ENCODE measurements at places on chromosomes 16 and 17.

DNA sequence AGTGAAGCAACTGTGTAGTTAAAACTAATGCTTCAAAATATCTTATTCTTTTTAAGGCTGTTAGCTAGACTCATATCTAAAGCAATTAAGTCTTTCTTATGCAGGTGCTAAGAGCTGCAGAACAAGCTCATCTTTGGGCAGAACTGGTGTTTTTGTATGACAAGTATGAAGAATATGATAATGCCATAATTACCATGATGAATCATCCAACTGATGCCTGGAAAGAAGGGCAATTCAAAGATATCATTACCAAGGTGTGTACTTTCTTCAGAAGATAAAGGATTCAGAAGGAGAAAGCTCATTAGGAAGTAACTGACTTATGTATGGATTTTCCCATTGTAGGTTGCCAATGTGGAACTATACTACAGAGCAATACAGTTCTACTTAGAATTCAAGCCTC is 23.9 kb downstream of the PTRH2 start:
- no peak for DNase-seq

- DNase-seq, result no peak
These were observed 10.3 kb downstream of the EPN2 start for GRCh38 chr17:19247473-19247872.

DNA sequence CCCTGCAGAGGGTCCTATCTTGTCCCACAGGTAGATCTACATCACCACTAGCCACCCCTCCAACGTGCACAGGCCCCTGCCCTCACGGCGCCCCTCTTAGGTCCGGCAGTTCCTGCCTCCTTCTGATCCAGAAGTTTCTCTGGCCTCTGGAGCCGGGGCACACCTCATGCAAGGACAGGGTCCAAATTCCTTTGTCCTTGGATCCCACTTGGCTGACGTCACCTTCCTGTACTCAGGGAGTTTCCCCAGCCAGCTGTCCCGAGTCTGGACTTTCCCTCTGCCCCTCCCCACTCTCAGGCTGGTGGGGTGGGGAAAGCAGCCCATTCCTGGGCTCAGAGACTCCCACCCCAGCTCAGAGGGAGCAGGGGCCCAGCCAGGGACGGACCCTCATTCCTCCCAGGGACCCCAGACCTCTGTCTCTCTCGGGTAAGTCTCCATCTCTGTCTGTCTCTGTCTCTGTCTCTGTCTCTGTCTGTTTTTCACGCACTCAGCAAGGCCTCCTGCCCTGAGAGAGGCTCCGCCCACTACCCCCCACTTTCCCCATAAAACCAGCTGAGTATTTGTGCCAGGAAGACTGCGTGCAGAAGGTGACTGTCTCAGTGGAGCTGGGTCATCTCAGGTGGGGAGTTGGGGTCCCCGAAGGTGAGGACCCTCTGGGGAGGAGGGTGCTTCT is at the start of gene IL32:
Gene IL32 (plus strand): TSS at position 572 of the 673 bp plus-strand sequence. CDS start 172 bp downstream, outside the sequence.
- DNase-seq, result peak; percentile 11

DNA sequence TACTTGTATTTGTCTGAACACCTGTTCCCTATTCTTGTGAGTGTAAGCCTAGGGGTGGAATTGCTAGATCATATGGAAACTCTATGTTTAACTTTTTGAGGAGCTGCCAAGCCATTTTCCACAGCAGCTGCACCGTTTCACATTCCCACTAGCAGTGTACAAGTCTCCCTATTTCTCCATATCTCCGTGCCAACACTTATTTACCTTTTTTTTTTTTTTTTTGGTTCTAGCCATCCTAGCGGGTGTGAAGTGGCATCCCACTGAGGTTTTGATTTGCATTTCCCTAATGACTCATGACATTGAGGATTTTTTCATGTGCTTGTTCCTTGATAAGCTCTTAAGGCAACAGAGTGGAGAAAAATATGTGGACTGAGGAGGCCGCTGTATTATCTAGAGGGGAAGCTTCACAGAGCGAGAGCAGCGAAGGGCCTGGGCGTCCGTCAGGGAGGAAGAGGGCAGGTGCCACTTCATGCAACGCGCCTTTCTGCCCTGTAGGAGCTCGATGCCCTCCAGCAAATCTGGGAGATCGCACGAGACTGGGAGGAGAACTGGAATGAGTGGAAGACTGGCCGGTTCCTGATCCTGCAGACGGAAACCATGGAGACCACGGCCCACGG is 50.0 kb downstream of the DNAH2 start:
- no peak for DNase-seq

- DNase-seq, result no peak
These were observed 25.8 kb downstream of the YPEL2 start for GRCh38 chr17:59357219-59357697.

DNA sequence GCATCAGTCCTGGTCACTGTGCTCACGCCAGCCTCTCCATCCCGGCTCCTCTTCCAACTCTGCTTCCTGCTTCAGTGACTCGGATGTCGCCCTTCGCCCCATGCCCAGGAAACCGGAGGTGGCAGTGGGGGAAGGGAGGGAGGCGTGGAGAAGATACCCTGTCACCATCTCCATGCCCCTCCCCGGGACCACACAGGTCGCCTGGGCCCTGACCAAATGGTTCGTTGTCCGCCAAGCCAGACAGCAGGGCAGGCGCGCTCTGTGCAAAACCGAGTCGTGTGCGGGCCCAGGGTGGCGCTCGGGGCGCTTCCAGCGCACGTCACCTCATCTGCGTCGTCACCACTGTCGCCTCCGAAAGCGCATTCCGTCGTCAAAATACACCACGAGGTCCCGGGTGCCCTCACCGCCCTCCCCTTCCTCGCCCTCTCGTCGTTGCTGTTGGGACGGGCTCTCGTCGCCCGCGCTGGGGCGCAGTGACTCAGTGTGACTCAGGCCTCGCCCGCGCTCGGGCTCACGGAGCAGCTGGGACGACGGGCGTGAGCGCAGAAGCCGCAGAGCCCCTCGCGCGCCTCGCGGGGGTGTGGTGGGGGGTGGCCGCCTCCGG is 39.2 kb downstream of the ZNF778 start:
- no peak for DNase-seq

- DNase-seq, result no peak
These were observed 92.8 kb downstream of the KATNIP start for GRCh38 chr16:27642756-27643155.

DNA sequence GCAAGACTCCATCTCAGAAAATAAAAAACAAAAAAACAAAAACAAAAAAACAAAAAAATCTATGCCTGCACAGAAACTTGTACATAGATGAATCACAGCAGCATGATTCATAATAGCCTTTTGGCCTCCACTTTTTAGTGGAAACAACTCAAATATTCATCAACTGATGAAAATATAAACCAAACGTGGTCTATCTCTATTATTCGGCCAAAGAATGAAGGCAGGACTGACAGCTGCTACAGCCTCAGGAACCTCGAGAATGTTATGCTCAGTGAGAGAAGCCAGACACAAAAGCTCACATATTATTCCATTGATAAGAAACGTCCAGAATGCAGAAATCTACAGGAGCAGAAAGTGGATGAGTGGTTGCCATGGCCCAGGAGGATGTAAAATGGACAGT is 19.8 kb downstream of the PPL start:
- no peak for DNase-seq

- DNase-seq, result no peak
These were observed 75.5 kb downstream of the TMEM132E start for GRCh38 chr17:34654881-34655276.

- no peak for DNase-seq
These were observed 27.8 kb downstream of the AXIN1 start for GRCh38 chr16:324451-325334.

- DNase-seq, result no peak
These were observed 479.8 kb upstream of the CDH8 start for GRCh38 chr16:62516001-62516400.

- DNase-seq, result no peak
These were observed 18.7 kb downstream of the ATP2C2 start for GRCh38 chr16:84387021-84387420.

GRCh38 chr17:83069571-83069906 is 9.9 kb upstream of the METRNL start:
- DNase-seq, result no peak

GRCh38 chr17:36066365-36066985 is 2.4 kb downstream of the CCL18 start:
- no peak for DNase-seq

DNA sequence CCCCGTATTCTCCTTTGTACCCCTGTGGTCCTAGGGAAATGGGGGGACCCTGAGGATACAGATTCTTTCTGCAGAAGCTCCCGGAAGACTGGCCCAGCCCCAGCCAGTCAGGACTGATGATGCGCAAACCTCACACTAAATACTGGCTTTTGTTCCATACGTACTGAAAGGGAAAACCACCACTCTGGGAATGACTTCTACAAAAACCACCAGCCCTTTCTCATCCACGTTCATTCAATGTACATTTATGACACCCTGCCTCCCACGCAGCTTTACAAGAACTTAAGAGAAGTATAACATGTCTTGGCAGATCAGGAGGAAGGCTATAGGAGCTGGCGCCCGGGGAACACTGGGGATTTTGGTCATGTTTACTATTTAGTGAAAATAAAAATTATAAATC is 70.6 kb downstream of the MARCHF10 start:
- no peak for DNase-seq

GRCh38 chr16:74837056-74837455 is 62.4 kb upstream of the FA2H start:
- no peak for DNase-seq

DNA sequence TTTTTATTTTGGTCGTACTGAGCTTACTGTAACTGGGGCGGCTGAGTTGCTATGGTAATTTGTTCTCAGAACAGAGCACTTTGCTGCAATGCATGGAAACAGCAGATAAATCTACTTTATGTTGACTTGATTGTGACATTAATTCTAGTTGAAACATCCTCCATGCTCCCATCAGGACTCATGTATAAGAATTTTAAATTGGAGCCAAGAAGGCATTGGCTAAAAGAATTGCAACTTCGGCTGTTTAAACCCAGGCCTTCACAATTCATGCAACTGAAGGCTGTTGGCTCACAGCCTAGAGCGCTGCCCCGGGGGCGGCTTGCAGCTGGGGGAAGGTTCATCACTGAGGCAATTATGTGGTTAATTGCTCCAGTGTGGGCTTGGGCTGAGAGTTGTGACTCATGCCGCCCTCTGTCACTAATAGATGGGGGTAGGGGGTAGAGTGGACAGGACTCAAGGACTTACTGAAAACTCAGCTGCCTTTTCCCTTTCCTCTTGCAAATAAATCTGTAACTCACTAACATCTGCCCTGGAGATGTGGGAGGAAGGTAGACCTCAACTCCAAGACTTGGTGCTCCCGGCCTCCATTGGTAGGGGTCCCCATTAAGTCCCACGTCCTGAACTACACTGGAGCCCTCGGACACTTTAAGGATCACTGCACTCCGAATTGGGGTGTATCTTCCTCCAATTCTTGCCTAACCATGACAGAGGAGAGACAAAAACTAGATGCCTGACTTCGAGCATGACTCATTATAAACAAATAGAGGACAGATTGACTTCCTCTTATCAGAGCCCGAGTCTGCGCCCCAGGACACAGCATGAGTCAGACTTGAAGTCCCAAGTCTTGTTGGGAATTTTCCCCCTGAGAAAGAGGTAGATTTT is 37.5 kb downstream of the ERCC4 start:
- peak; percentile 96 for DNase-seq

DNA sequence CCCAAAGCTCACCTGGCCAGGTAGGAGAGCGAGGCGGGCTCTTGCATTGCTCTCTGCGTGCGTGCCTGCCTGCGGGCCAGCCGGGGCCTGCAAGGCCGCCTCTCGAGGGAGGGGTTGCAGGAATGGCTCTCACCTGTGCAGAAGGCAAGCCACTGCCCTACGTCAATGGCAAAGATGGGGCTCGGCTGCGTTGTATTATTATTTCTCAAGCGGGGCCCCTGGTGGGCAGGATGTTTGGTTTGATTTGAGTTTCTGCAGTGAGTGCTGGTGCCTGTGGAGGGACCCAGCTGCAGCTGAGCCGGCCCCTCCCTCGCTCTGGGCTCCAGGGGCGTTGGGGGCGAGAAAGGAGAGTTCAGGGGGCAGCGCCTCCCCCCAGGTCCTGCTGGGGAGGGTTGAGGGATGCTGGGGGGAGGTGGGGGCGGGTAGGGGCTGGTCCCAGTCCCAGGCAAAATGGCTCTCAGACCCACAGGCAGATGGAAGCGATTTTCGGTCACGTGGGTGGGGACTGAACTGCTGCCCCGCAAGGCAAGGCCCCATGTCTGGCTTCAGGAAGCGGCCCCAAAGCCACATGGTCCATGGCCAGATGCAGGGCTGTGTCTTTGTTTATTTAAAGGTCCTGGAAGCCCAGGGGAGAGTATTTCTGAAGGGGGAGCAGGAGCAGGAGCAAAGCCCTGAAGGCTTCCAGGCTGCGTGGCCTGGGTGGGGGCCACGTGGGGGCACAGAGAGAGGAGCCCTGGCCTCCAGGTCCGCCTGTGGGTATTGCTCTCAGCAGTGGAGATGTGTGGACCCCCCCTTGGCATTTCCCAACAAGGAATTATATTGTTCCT is 338.8 kb downstream of the SEC14L1 start:
- no peak for DNase-seq

DNA sequence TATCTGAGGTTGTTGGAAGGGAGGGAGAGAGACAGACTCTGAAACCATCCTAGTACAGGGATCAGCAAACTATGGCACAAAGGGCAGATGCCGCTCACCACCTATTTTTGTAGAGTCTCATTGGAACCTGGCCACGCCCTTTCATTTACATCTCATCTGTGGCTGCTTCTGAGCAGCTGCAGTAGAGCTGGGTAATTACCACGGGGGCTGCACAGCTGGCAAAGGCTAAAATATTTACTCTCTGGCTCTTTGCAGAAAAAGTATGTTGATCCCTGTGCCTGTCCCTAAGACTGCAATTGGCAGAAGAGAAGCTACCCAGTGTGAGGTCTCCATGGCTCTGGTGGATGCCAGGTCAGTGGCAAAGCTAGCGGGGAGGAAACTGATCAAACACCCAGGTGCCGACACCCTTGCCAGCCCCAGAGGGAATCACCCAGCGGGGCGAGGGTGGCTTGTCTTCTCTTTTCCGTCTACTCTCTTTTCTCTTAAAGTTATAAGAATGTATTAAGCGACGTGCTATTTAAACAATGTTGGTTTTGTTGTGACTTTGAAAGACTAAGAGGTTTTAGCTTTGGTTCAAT is 14.0 kb downstream of the CEP295NL start:
- no peak for DNase-seq

DNA sequence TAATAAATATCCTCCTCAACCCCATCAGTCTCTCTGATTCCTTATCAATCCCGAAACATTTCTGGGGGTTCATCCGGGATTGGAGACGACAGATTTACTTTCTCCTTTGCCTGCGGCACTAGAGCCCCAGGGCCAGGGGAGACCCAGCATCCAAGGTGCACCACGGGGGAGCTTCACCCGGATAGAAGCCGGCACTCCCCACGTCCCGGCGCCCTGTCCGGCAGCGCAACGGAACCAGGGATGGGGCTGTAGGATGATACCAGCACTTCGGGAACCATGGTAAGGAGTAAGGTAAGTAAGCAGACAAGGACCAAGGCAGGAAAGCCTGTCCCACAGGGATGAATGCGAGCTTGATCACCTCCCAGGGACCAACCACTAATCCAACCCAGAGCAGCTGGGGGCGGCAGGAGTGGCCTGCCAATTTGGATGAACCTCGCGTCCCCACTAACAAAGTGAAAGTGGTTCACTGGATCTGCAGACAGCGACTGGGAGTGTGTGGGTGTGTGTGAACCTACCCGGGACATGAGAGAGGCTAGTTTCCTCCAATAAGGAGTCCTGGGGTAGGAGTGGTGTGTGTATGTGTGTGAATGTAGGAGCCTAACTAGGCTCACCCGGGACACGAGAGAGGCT is 11.9 kb downstream of the POLR3K start:
- DNase-seq, result no peak
